RPMI7951 (cell line): ENCODE measurements at places on chromosomes 11 and 22.

DNA sequence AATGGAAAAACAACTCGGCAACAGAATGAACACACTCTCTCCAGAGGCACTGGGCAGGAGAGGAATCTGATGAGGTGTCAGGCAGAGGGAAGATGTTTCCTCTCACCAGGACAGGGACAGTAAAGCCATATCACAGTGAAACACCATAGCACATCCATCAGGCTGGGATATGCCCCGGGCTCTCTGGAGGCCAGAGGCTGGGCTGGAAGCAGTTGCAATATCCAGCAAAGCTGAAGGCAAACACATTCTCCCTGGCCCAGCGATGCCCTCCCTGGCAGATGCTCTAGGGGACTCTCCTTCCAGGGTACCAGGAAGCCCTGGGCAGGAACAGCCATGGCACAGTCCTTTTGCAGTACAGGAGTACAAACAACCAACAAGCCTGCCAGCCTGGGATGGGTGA lies 11.1 kb downstream of the RSPH14 start:
- no peak for DNase-seq

DNA sequence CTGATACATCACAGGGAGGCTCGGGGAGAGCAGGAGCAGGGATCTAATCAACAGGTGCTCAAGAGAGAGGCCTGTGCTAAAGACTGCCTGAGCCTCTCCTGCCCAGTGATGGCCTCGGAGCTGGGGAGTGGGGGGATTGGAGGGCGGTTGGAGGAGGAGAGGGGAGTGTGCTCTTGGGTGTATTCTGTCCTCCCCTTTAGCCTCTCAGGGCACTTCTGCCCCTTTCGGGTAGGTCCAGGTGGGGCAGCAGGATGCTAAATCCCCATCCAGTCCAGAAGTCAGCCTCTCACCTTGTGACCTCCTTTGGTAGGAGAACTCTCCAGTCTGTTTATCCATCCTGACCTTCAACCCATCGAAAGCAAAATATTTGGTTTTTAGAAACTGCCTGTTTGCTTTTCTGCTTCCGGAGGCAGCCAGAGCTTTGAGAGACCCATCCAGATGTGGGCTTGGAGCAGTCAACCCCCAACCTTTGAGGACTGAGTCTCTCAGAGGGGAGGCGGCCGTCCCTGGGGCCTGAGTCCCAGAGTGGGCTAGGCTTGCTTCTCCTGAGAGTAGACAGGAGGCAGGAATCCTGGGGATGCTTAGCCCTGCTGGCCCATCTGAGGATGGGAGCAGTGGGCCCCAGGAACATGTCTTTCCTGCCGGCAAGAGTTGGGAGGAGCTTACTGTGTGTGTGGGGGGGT lies 105.2 kb upstream of the SYT13 start:
- no peak for DNase-seq

DNA sequence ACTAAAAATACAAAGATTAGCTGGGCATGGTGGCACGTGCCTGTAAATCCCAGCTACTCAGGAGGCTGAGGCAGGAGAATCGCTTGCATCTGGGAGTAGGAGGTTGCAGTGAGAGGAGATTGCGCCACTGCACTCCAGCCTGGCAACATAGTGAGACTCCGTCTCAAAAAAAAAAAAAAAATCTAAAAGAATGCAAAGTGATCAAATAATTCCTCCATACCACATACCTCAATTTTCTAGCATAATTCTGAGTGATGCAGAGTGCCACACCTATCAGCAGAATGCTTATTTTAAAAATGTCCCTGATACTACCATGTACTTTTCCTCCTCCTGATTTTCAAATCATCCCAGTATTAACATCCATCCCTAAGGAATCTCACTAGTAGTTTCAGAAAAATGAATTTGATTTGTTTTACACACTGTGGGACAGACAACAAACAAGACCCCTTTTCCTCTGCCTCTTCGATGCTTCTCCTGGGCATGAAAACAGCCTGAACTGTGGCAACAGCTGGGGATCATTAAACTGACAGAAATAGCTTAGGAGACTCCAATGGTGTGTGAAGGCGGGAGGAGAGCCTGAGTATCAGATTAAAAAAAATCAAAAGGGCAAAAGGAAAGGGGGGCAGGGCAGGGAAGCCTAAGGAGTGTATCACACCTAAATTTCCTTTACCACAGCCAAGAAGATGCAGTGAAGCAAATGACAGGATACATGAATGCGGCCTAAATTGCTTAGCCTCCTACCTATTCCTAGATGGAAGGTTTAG lies 114.7 kb downstream of the SGSM3 start:
- peak; percentile 15 for DNase-seq

- DNase-seq, result no peak
Measured at GRCh38 chr11:100712583-100712982, 25.5 kb downstream of the ARHGAP42 start.

GRCh38 chr11:33830903-33831648 lies 56.8 kb upstream of the FBXO3 start:
- no peak for DNase-seq

GRCh38 chr22:39732625-39733024 lies 160.9 kb downstream of the ENTHD1 start:
- DNase-seq, result no peak

DNA sequence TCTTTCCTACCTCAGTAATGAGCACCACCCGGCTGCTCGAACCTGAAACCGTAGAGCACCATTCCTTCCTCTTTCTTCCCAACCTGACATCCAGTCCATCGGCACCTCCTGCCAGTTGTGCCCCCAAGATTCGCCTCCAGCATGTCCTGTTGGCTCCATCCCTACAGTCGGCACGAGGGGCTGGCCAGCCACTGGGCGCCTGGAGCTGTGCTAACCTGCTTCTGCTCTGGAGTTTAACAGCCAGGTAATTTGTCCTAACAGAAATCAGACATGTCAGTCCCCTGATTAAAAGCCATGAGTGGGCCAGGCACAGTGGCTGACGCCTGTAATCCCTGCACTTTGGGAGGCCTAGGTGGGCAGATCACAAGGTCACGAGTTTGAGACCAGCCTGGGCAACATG lies 16.8 kb downstream of the FDX1 start:
- no peak for DNase-seq

DNA sequence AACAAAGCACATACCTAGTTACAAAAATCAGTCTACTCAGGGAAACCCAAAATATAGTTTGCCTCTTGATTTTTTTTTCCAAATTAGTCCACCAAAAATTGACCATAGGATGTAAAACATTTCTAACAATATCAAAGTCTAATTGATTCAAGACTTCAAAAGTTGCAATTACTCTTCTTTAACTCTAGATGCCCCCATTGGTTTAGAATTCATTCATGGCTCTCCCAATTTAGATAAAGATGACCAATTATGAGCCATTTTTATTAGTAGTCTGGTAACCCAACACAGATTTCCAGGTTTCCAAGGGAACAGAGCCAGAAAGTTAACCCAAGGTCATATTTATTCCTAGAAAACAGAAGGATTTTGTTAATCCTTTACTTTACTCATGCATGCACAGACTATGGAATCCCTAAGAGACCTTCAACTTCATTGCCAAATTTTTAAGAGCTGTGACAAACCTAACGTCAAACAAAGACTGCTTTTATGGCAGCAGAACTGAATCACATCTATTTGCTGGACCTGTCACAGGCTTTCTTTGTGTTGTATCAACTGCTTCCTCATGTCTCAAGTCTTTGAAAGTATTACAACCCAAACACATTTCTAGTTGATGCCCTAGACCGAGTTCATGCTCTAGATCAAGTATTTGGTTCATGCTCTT lies 55.3 kb downstream of the C22orf42 start:
- peak; percentile 40 for DNase-seq
